ENCODE measurements at places on chromosomes 5 and 9.

- DNase-seq = no peak
Observed at GRCh38 chr9:92781899-92782298, 17.3 kb upstream of the BICD2 start.

DNA sequence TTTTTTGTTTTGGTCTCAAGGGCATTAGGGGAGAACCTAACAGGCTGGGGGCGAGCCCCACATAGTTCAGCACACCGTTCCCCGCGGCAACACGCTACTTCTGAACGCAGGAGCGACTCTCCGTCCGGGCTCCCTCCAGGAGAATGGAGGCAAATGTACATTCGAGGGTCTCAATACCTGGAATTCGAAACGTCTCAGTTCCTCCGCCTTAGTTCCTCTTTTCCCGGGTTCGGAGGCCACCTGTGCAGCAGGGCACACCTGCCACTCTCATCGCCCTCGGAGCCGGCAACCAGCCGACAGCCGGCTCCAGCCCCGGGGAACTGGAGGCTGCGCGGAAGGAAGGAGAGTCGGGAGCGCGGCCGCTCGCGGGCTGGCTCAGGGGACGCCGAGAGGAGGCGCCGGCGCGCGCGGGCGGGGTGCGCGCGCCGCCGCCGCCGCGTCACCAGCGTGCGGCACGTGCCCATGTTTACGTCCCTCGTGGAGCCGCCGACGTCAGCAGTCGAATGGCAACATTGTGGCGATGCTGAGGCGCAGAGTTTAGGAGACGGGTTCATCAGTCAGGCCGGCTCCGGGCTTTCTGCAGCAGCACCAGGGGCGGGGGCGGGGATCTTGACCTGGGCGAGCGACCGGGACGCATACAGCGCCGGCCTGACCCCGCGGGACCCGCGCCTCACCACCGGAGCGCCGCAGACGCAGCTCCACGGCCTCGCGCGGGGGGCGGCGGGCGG is at the start of gene JMY:
Gene JMY (plus strand): TSS at position 498 of the 728 bp plus-strand sequence. CDS start 520 bp downstream, outside the sequence.
- peak; percentile 77 for DNase-seq

DNA sequence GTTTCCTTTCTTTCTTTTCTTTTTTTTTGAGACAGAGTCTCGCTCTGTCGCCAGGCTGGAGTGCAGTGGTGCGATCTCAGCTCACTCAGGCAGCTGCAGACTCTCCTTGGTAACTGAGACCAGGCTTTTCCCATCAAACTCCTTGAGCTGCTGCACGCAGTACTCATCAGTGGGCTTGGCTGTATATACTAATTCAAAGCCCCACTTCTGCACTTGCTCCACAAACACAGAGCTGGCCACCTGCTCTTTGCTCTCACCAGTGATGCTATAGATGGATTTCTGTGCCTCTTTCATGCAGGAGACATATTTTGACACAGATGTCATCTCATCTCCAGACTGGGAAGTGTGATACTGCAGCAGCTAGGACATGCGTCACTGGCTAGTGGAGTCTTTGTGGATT is 252.7 kb downstream of the AP3B1 start:
- no peak for DNase-seq

- no peak for DNase-seq
Observed at GRCh38 chr5:8585230-8586018, 716.5 kb downstream of the MTRR start.

DNA sequence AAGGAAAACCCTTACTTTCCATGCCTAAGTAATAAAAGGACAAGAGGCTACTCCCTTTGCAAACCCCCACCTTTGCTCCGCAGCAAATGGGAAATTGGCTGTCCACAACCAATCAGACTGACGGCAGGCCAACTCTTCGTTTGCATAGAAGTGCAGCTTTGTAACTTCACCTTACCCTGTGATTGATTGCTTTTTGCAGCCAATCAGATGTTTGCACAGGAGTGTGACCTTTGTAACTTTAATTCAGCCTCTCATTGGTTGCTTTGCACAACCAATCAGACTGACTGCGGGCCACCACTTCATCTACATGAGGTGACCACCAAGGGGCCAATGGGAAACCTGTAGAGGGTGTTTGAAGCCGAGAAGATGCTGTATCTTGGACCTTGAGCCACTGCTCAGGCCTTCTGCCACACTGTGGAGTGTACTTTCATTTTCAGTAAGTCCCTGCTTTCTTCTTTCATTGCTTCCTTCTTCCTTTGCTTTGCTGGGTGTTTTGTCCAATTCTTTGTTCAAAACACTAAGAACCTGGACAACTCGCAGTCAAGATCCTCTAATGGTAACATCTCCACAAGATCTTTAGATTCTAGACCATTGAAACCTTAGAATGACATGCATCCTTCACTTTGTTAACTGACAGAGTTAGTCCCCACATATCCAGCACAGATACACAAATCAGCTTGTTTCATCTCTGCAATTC is 51.3 kb upstream of the FREM1 start:
- DNase-seq = no peak
